ENCODE measurements at places on chromosomes 7 and 10.
A peak's percentile ranks its signal among the peaks of the same experiment; 100 is the strongest.

DNA sequence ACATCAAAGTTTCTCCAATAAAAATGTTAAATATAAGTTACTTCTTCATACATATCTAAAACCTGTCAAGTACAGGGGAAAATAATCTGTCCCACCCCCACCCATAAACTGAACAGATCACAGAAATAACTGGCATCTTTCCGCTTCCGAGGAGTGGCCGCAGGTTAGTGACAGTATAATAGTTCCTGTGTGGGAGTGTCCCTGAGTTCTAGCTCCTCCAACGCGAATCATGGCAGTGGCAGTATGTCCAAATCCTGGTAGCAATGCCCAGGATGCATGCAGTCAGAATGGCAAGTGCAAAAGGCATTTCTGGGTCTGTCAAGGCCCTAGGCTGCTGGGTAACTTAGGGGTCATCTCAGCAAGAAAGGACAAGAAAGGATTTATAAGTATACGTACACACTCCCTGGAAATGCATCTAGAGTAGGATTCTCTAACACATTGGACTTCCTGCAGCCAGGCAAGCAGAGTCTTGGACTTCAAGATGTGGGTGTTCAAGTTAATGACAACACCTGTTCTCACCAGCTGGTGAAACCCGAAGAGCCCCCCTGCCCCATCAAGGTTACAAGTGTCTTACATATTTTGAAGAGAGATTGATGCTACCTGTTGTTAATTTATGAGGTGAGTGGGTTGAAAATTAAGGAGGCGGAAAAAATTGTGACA is 94.4 kb upstream of the COL1A2 start:
- no peak for DNase-seq

DNA sequence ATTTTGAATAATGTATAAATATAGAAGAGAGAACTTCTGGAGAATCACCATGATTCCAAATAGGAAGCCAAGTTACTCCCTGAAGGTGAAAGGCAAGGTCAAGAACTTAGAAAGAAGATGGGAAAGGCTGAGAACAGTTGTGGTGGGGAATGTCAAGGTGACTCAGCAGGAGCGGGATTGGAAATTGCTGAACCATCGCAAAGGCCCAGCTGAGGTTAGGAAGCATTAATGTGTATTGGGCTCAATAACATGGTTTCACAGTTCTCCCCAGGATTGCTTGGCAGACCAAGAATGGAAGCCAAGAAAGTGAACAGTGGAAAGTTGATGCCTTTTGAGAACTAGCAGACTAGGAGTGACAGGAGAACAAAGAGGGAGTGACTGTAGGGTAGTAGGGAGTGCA is 133.3 kb downstream of the VTI1A start:
- DNase-seq: no peak

DNA sequence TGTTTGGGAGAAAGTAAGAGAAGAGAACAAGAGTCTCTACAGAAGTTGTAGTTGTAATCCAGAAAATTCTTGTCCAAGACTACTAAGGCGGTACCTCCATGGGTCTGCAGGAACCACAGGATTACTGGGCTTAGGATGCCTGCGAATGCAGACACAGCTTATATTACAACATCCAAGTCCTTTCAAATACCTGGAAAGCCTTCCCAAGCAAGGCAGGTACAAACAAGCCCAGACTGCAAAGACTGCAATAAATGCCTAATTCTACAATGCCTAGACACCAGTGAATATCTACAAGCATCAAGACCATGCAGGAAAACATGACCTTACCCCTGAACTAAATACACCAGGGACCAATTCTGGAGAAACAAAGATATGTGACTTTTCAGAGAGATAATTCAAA is 178.2 kb downstream of the ARL4A start:
- DNase-seq: no peak

DNA sequence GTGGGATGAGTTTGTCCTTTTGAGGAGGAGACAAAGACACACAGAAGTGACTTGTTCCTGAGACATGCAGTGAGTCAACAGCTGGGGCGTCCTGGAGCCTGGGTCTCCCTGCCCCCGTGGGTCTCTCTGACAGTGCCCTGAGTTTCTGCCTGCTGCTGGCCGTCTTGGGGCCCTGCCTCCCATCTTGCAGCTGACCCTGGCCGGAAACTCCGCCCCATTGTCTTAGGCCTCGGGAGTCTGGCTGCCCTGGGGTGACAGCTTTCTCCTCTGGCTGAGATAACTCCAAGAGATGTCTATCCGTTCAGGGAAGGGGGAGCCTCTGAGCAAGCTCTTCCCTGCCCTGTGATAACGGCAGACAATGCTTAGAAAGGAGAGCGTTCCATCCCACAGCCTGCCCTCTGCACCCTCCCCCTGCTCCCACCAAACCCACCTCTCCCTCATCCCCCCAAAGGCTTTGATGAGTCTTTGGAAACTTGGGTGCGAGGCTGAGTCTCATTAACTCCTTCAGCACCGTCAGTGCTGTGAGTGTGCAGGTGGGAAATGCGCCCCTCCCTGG is 69.5 kb upstream of the PODXL start:
- peak; percentile 69 for DNase-seq

Data from psoas muscle (tissue), 8 donors.